ENCODE measurements at places on chromosomes 12 and 14.
A peak's percentile ranks its signal among the peaks of the same experiment; 100 is the strongest.

- DNase-seq = no peak
These were observed 3.2 kb upstream of the GSC start for GRCh38 chr14:94773061-94773648.

GRCh38 chr12:111981987-111982386 lies 31.0 kb downstream of the TMEM116 start:
- no peak for DNase-seq

DNA sequence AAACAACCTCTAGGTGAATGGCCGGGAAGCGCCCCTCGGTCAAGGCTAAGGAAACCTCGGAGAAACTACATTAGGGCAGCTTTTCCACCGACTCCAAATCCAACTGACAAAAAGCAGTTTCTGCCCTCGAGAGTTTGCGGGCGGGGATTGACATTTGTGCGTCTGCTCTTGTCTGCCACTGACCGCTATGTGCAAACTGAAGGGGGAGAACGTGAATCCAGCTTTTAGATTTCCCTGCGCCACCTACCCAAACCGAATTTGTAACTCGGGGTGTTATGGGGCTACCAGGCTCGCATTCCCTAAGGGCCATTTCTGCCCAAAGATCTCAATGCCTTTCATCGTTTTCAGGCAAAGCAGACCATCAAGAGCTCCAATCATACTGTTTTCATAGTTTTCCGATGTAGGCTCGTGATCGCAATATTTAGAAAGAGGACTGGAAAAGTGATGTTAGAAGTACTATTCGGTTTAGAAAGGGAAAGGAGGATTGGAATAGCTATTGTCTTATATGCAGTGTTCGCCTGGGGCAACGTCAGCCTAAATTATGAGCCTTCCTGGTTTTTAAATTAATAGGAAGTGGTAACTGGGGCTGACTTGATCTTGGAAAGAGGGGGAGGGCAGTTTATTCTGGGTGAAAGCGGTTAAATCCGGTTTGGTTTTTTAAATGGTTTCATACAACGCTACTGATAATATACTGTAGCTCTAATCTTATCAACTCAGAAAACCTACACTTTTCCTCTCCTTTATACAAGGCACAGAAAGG lies 45.4 kb downstream of the BCAT1 start:
- DNase-seq = peak; percentile 70

- peak; percentile 94 for DNase-seq
These were observed 43.5 kb downstream of the DNAI7 start for GRCh38 chr12:25151476-25151875.

DNA sequence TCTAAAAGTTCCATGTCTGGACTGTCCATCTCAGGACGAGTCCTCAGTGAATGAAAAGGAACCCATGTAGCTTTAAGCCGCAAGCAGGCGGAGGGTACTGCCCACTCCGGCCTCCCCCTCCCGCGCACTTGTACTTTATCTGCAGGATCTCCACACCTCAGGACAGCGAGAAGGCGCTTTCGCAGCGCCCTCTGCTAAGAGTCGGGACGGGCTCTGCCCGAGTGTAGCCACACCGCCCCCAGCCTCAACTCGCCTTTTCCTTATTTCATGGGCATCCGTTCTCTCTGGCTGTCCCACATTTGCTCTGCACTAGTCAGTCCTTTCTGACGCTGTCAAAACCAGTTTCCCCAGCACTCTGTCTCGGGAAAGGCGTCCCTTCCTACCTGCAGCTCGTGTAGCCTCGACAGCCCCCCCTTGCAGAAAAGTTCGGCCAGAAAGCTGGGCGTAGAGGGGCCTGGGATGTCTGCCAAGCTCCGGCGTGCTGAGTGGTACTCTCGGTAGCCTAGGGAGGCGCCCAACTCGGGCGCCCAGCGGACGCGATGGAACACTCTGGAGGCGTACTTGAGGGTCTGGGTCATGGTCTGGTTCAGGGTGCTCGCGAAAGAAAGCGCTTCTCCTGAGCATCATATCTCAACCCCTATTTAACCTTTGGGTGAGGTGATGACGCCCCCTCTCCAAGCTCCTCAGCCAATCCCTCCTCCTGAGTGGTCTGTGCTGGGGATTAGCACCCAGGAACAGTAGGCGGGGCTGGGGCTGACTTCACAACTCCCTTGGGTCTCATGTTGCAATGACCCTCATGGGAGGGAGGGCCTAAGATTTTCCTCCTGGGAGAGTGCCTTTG lies at the start of gene CYP27B1:
Gene CYP27B1 (minus strand): TSS at position 615 of the 841 bp plus-strand sequence. CDS start 37 bp downstream, at position 578.
- peak; percentile 72 for DNase-seq

DNA sequence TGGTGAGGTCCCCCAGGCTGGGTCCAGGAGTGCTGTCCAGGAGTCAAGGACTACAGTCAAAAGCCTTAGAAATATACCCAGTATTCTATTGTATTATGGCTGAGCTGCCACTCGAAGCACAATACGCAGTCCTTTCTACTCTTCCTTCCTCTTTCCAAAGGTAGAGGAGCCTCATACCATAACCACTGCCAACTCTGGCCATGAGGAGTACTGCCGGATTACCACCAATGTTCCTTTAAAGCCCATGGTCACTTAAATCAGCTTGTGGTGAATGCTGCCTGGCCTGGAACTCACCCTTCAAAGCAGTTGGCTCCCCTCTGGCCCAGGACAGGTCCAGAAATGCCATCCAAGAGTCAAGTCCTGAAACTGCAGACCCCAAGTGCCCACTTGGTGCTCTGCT lies 425.4 kb downstream of the SLC16A7 start:
- DNase-seq = no peak

GRCh38 chr12:7160183-7160582 lies 29.3 kb upstream of the PEX5 start:
- no peak for DNase-seq

- DNase-seq = no peak
These were observed 49.1 kb upstream of the KCNJ8 start for GRCh38 chr12:21823581-21823980.

DNA sequence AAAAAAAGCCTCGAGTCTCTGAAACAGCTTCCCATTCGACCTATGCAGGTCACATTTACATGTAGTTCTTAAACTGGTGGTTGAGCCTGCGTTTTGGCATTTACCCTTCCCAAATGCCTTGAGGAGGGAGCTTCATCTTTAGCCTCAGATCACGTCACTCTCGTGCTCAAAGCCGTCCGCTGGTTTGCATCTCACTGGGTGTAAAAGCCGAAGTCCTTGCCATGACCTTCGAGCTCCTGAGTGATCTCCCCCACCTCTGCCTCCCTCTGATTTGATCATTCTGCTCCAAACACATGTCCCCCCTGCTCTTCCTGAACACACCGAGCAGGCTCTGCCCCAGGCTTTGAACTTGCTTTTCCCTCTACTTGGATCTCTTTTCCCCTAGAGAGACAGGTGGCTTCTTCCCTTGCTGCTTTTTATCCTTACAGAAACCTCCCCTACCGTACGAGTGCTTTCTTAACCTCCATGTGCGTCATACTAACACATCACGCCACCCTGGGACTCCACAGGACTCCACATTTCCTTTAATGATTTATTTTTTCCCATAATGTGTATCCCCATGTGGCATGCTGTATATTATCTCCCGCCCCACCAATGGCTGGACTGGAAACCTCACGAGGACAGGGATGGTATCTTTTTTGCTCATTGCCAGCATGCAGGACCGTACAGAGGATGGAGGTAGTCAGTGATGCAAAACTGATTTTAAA lies 610.7 kb downstream of the VRK1 start:
- no peak for DNase-seq

DNA sequence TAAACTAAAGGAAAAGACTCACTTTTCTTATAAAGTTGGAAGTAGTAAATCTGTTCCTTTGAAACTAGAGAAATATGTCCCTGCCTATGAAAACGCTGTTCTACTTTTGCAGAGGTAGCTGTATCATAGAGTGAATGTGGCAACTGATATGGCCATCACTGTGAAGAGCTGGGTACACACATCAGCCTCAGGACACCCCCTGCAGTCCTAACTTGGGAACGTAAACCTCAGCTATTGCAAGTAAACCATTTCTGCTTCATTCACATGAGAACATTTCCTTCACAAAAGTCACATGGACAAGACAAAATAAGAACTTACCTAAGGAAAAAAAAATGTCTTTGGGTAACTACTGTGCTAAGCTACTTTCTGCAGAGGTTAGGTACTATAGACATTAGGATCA lies 233.3 kb upstream of the PPFIA2 start:
- peak; percentile 74 for DNase-seq

- no peak for DNase-seq
These were observed 127.2 kb upstream of the TMEM132D start for GRCh38 chr12:130031041-130031440.

- no peak for DNase-seq
These were observed 6.7 kb upstream of the CD163L1 start for GRCh38 chr12:7450667-7451066.

- DNase-seq = no peak
These were observed 31.4 kb downstream of the CFAP54 start for GRCh38 chr12:96520767-96521166.

DNA sequence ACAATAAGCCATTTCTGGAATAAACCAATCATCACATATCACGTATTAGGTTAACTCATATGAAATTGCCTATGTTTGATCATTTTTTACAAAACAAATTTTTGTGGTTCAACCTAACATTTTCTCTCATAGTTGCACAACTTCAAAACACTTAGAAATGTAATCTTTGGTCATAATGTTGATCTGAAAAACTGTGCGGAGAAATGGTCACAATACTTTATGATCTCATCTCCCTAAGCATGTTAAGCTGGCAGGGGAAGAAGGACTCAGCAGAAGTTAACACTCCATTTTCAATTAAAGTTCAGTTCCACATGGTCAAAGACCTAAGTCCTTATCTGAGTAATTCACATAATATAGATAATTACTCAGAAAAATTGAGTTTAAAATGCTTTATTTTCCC lies 194.8 kb downstream of the CAPZA3 start:
- DNase-seq = no peak

DNA sequence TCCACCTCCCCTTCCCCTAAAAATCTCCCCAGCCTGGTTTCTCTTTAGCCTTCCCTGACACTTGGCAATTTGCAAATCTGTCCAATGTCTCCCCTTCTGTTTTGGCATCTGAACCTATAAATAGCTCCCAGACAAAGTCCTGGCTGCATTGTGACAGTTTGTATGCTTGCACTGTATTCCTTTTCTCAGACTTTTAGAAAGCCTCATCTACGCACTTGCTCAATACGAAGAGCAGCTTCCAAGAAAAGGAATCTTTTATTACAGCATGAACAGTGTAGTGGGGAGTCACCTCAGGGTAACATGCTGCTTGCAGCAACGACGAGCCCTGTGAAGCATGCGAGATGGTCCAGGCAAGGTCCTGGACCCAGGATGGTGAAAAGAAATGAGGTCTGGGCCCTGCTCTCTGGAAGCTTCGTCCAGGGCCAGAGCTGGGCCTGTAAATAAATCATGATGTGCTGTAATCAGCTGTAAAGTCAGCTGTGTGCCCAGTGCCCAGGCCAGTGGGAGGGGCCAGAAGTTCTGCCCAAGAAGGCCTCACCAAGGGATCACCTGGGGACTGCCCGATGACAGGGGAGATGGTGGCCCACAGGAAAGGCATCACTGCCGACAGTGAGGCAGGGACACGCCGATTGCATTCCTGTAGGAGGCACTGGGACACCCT lies 88.3 kb downstream of the RIN3 start:
- DNase-seq = no peak

- no peak for DNase-seq
These were observed 27.6 kb downstream of the GALNT4 start for GRCh38 chr12:89497005-89497404.

DNA sequence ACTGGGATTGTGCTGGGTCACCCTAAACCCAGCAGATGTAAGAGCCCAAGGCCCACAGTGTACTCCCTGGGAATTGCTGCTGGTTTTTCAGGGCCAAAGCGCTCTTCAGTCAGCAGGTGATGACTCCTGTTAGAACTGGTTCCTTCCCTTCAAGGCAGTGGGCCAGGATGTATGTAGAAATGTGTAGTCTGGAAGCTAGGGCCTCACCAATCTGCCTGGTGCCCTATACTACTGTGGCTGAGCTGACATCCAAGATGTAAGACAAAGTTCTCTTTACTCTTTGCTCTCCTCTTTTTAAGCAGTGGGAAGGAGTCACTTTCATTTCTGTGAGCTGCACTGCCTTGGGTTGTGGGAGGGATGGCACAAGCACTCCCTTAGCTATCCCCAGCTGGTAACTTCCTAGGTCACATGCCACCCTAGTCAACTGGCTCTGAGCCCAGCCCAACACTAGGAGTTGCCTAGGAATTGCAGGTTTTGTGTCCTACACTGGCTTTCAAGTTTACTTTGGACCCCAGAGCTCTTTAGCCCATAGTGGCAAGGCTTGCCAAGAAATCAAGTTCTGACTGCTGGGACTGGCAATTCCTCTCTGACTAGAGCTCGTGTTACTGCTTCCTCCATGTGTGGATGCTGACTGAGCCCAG lies 249.2 kb downstream of the C12orf50 start:
- DNase-seq = no peak

DNA sequence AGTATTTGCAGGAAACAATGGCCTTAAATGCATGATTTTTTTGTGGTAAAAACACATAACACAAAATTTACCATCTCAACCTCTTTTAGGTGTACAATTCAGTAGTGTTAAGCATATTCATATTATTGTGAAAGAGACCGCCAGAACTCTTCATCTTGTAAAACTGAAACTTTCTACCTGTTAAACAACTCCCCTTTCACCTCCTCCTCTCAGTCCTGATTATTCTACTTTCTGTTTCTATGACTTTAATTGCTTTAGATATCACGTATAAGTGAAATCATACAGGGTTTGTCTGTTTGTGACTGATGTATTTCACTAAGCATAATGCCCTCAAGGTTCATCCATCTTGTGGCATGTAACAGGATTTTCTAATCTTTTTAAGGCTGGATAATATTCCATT lies 353.4 kb downstream of the ADAMTS20 start:
- no peak for DNase-seq

- peak; percentile 76 for DNase-seq
These were observed 46.1 kb downstream of the DNAH10 start for GRCh38 chr12:123808167-123808566.

- DNase-seq = no peak
These were observed 463.4 kb downstream of the SLC16A7 start for GRCh38 chr12:60059180-60059579.

GRCh38 chr12:57226588-57227314 lies 2.8 kb upstream of the SHMT2 start:
- no peak for DNase-seq

- DNase-seq = no peak
These were observed 24.4 kb downstream of the MYBPC1 start for GRCh38 chr12:101619026-101619786.

GRCh38 chr14:68232300-68233055 lies 412.9 kb downstream of the RAD51B start:
- DNase-seq = no peak

GRCh38 chr12:38154096-38155019 lies 162.2 kb upstream of the ALG10B start:
- DNase-seq = no peak
